Endothelial cell of umbilical vein (primary cell): ENCODE measurements at places on chromosomes 5 and 9. TPM values are rescaled to one million over a fixed set of nuclear protein-coding genes. Genes with fewer than 3 reads are reported as not detected.

GRCh38 chr5:175854231-175855040, 16.9 kb upstream of the CPLX2 start:
- H3K27me3 ChIP-seq, result no peaks in the 10 kb centered on the region
- no peak for DNase-seq
- no peak overlapping the region for H3K4me3 ChIP-seq
- no peaks in the 10 kb centered on the region for H3K4me1 ChIP-seq

DNA sequence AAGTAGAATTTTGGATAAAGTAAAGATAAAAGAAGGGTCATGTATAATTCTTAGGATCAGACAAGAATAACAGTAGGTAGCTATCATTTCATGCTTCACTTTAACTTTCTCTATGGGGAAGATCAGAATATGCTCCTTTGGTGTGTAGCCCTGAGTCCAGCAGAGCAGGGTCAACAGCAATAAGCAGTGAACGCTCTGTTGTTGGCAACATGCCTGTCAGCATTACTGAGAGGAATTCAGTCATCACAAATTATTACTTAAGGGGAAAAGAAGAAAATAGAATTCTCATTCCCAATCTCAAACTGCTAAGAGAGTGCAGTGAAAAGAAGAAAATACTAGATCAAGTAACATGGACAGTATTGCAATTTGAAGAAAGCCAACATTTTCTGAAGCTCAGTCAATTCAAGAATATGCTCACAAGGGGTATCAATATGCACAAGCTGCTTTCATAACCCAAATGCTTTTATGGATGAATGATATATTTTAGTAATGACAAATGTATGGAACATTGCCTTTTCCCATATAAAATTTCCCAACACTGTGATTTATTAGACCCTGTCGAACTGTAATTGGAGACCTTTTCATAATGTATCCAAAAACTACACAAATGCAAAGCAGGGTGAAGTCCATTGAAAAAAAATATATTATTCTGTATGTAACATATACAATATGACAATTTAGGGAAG, 1359.4 kb downstream of the EFNA5 start:
- no peak overlapping the region for H3K4me3 ChIP-seq
- H3K36me3 ChIP-seq, result no peaks in the 10 kb centered on the region
- H3K27me3 ChIP-seq, result no peaks in the 10 kb centered on the region
- H3K27ac ChIP-seq, result no peak overlapping the region

GRCh38 chr9:131618071-131618479, 72.8 kb downstream of the PRRT1B start:
- no peaks in the 10 kb centered on the region for H3K27me3 ChIP-seq
- DNase-seq, result peak; percentile 60
- H3K36me3 ChIP-seq, result peaks cover 8% of the 10 kb centered on the region
- no peak overlapping the region for H3K27ac ChIP-seq

DNA sequence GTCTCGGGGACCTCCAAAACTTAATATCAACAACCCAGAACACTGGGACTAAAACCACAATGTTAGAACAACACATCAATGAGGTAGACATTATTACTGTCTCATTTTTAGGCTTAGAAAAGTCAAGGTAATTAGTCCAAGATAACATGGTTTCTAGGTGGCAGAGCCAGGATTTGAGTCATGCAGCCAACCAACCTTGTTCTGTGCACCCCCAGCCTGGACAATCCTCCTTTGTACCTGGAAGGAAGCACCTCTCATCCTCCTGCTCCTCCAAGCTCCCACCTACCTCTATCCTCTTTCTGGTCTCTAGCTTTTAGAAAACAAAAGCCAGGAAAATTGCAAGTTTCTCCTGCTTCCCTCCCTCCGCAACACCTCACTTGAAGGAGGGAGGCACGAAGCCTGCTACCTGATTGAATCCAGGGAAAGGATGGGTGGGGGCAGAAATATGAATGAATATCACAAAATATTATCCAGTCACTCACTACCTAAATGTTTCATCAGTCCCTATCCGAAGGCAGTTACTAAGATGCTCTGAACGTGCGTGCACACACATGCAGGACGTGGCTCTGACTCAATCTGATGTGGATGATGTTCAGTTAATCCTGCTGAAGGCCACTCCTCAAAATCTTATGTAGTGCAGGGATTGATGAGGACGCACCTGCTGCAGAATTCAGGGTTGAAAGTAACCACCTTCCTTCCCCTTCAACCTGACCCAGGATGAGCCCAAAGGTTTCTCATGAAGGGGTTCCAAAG, 26.3 kb upstream of the TTC1 start:
- peaks cover 21% of the 10 kb centered on the region for H3K27me3 ChIP-seq
- peaks cover 2% of the 10 kb centered on the region for H3K4me1 ChIP-seq
- H3K4me3 ChIP-seq, result no peak overlapping the region
- no peaks in the 10 kb centered on the region for H3K36me3 ChIP-seq

The OR1J2 gene
- not detected in 2 replicates for total RNA-seq

DNA sequence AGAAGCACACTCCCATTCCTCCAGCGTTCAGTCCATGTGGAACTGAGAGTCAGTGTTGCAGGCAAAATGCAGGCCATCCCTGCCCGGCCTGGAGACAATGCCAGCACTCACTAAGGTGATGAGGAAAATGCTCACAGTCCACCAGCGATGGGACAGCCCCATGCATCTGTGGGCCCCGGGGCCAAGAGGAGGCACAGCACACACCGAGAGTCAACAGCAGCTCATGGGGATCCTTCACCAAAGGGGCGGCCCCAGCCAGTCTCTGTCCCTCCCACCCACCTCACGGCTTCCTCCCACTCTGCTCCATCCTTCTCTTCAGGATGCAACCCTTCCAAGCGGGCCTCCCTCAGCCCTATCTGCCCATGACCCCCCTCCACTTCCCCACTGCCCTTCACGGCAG, 6.2 kb downstream of the SEMA4D start:
- H3K36me3 ChIP-seq, result no peaks in the 10 kb centered on the region
- H3K4me1 ChIP-seq, result no peaks in the 10 kb centered on the region
- no peak overlapping the region for H3K4me3 ChIP-seq
- no peak for DNase-seq

GRCh38 chr5:174589011-174589410, 135.4 kb upstream of the MSX2 start:
- no peak overlapping the region for H3K27ac ChIP-seq
- H3K4me3 ChIP-seq, result no peak overlapping the region
- H3K27me3 ChIP-seq, result no peaks in the 10 kb centered on the region
- no peaks in the 10 kb centered on the region for H3K36me3 ChIP-seq

- peak overlapping the region; percentile 98 for H3K27ac ChIP-seq
- DNase-seq, result no peak
- no peaks in the 10 kb centered on the region for H3K27me3 ChIP-seq
- peaks cover 40% of the 10 kb centered on the region for H3K4me1 ChIP-seq
- no peak overlapping the region for H3K4me3 ChIP-seq
Measured at GRCh38 chr5:140310434-140310833, 7.5 kb upstream of the PFDN1 start.

GRCh38 chr9:37422289-37423104, at the start of gene GRHPR:
TSS of gene GRHPR (plus strand) at chr9:37422696. CDS start at chr9:37422751, 55 bp downstream.
- peaks cover 15% of the 10 kb centered on the region for H3K4me1 ChIP-seq
- peak within 1 kb of the TSS; percentile 89 for H3K4me3 ChIP-seq
- peak; percentile 84 for DNase-seq
- peak within 1 kb of the TSS; percentile 40 for H3K27ac ChIP-seq
- no peaks in the 10 kb centered on the region for H3K27me3 ChIP-seq

The RAPGEF1 gene
- total RNA-seq, result 124 TPM in 2 replicates

- H3K4me3 ChIP-seq, result no peak overlapping the region
- no peaks in the 10 kb centered on the region for H3K4me1 ChIP-seq
- H3K27ac ChIP-seq, result no peak overlapping the region
- DNase-seq, result no peak
- H3K27me3 ChIP-seq, result no peaks in the 10 kb centered on the region
Measured at GRCh38 chr5:173706700-173707099, 90.2 kb upstream of the BOD1 start.

DNA sequence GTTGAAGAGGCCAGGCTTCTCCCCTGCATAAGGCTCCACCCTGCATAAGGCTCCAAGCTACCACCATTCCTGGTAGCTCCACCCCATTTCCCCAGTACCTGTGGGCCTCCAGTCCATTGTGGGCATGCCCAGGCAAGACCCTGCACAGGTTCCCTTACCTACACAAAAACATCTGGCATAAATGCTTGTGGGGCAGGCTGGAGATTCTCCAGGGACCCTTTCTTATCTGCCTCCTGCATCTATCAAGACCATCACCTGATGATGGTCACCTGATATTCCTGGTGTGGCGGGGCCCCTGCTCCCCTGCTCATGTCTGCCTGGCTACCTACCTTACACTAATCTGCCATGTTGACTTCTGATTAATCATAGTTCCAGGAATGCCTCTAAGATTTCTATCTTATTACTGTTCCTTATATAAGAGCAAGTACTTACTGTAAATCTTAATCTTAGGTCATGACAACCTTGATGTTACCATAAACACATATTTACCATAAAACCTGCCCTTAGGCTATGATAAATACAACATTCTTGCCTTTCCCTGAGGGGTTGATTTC, 41.0 kb downstream of the FGD3 start:
- H3K4me1 ChIP-seq, result no peaks in the 10 kb centered on the region
- H3K36me3 ChIP-seq, result no peaks in the 10 kb centered on the region
- H3K27ac ChIP-seq, result no peak overlapping the region
- H3K27me3 ChIP-seq, result no peaks in the 10 kb centered on the region
- no peak for DNase-seq

The SLC36A2 gene
- not detected in 2 replicates for total RNA-seq

The UBE2QL1 gene
- total RNA-seq, result 0.15 and 0.21 TPM in 2 replicates

GRCh38 chr5:76475385-76475784, 72.3 kb downstream of the IQGAP2 start:
- H3K4me1 ChIP-seq, result no peaks in the 10 kb centered on the region
- no peaks in the 10 kb centered on the region for H3K27me3 ChIP-seq
- DNase-seq, result no peak
- no peak overlapping the region for H3K27ac ChIP-seq
- H3K4me3 ChIP-seq, result no peak overlapping the region

DNA sequence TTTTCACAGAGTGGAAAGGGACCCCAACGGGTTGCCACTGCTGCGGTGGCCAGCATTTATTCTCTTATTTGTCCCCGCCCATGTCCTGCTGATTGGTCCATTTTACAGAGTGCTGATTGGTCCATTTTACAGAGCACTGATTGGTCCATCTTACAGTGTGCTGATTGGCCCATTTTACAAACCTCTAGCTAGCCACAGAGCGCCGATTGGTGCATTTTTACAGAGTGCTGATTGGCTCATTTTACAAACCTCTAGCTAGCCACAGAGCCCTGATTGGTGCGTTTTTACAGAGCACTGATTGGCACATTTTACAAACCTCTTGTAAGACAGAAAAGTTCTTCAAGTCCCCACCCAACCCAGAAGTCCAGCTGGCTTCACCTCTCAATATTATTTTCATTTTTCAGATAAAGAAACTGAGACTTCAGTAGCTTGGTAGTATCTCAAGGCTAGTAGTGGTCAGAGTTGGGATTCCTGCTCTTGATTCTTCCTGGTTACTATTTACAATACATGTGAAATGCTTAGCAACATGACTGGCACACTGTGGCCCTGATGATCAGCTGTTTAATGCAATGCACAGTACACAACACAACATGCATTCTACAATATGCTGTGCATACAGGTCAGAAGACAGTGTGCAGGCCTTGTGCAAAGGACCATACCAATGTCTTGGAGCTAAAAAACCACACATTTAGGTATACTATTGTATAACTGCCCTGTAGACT, 63.6 kb upstream of the BOD1 start:
- H3K27ac ChIP-seq, result no peak overlapping the region
- H3K36me3 ChIP-seq, result no peaks in the 10 kb centered on the region
- no peak overlapping the region for H3K4me3 ChIP-seq
- DNase-seq, result no peak
- H3K27me3 ChIP-seq, result no peaks in the 10 kb centered on the region

- H3K27me3 ChIP-seq, result no peaks in the 10 kb centered on the region
- no peaks in the 10 kb centered on the region for H3K36me3 ChIP-seq
- no peak overlapping the region for H3K4me3 ChIP-seq
Measured at GRCh38 chr9:110975969-110976368, 62.3 kb downstream of the LPAR1 start.

- no peak overlapping the region for H3K4me3 ChIP-seq
- no peaks in the 10 kb centered on the region for H3K36me3 ChIP-seq
- no peak overlapping the region for H3K27ac ChIP-seq
- no peaks in the 10 kb centered on the region for H3K27me3 ChIP-seq
- H3K4me1 ChIP-seq, result no peaks in the 10 kb centered on the region
Measured at GRCh38 chr5:139232147-139232724, 34.1 kb upstream of the SIL1 start.

DNA sequence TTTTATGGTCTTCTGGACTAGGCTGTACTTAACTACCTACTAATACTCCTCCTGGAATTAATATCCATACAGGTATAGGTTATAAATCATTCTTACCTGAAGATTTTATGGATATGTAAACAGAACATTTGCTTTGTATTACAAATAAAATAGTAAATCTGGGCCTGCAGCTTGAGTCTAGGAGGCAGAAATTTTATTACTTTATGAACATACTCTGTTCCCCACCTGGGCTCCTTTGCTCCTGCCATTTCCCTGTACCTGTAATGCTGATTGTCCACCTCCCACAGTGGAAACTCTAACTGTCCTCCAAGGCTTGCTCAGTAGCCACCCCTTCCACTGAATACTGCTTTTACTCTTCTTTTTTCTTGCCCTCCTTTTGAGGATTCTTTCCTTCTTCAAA, 108.0 kb downstream of the PAM start:
- no peak overlapping the region for H3K27ac ChIP-seq
- H3K27me3 ChIP-seq, result no peaks in the 10 kb centered on the region
- H3K4me1 ChIP-seq, result peaks cover 30% of the 10 kb centered on the region
- DNase-seq, result no peak
- no peak overlapping the region for H3K4me3 ChIP-seq
- H3K36me3 ChIP-seq, result no peaks in the 10 kb centered on the region

The BTNL3 gene
- not detected in 2 replicates for total RNA-seq

DNA sequence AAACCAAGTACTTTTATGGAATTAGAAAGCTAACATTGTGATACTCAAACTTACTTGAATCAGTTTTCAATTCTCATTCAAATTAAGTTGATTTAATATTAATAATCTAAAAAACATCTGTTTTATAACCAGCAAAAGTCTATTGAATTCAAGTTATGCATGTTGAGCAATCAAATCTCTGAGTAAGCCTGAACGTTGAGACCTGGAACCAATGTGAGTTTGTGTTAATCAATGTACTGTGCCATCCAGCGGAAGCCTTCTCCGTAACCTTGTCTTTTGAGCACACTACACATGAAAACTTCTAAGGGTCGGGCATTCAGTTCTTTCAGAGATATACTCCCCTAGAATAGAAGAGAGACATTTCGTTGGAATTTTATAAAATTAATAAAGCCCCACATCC, 25.9 kb downstream of the SAR1B start:
- H3K4me3 ChIP-seq, result no peak overlapping the region
- H3K27me3 ChIP-seq, result no peaks in the 10 kb centered on the region
- H3K36me3 ChIP-seq, result peaks cover 18% of the 10 kb centered on the region
- DNase-seq, result no peak
- H3K4me1 ChIP-seq, result no peaks in the 10 kb centered on the region

GRCh38 chr9:110615498-110615897, 36.0 kb upstream of the SVEP1 start:
- H3K36me3 ChIP-seq, result no peaks in the 10 kb centered on the region
- no peak for DNase-seq
- H3K27ac ChIP-seq, result no peak overlapping the region
- no peaks in the 10 kb centered on the region for H3K27me3 ChIP-seq

DNA sequence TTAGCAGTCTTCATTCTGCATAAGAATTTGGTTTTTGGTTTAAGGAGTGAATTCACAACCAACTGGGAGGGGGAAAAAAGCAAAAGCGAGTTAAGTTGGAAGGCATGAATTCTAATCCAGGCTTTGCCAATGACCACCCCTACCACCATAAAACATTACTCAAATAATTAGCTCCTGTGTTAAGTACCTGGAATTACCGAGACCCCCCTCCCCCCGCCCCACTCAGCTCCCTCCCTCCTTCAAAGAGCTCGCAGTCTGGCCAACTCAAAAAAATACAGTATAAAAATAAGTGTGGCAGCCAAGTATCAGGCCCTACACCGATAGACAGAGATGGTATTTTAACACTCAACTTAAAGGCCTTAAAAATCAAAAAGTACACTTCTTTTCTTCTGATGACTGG, 492 bp downstream of the ATG12 start:
- H3K4me1 ChIP-seq, result peaks cover 41% of the 10 kb centered on the region
- DNase-seq, result no peak
- peak overlapping the region; percentile 66 for H3K4me3 ChIP-seq
- no peaks in the 10 kb centered on the region for H3K27me3 ChIP-seq
